Right lobe of liver (tissue), 6 donors: ENCODE measurements at places on chromosomes 1 and 21.

GRCh38 chr21:20662514-20662913 is 335.7 kb upstream of the NCAM2 start:
- no peak for DNase-seq

DNA sequence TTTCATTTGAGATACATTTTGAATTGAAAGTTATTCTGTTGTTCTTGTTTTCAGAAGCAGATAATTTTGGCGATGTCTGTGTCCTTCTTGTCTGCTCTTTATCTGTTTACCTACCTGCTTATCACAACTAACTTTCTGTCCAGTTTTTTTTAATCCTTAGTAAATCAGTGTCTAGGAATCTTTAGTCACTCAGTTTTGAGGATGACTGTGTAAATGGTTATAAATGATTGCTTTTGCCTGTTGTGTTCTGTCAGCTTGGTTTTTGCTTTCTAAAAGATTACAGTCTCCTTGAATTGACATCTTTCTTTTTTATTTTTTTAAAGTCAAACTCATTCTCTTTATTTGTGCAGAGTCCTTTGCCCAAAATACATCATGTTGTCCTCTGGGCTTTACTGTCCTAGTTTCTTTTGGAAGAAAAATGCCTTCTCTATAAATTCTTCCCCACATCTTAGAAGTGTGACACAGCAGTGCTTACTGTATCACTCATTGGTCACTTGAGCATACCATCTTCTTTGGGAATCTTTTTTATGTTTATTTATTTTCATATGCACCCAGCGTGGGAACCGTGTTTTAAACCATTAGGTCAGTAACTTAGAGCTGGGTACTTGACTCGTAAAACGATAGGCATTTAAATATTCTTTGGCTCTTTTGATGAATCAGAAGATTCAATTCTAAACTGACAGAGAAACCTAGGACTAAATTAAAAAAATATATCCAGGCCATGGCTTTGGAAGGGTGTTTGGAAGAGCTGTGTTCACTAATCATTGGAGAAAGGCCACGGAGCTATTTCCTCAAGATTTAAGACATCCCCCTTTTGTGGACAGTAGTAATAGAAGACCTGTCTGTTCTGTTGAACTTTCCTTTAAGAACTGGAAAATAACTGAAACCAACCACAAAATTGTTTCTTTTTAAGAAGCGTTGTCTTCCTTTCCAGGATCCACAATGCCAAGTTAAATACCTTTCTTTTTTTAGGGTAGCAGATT is 20.9 kb downstream of the LAMC1 start:
- no peak for DNase-seq

- no peak for DNase-seq
These were observed 50.2 kb downstream of the LRRC8D start for GRCh38 chr1:89870998-89871397.

DNA sequence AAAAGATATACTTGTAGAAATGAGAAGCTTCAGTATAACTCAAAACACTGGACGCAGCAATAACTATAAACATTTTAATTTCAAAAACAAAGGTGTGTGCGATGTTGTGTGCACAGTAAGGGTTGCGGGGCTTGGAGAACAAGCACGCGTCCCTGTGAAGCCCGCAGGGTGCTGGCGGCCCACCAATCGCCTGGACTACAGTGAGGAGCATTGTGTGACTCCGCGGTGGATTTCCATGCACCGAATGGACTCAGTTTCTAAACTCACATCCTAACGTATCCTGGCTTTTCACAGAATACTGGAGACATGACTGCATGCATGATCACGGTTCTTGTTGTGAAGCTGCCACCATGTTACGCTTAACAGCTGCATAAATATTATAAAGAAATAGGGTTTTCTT is 33.0 kb downstream of the NTPCR start:
- no peak for DNase-seq

- DNase-seq: no peak
These were observed 55.8 kb downstream of the FBXO2 start for GRCh38 chr1:11598461-11598860.

GRCh38 chr1:246695136-246695535 is 29.1 kb upstream of the SCCPDH start:
- DNase-seq: no peak

- DNase-seq: no peak
These were observed 34.1 kb upstream of the ADARB1 start for GRCh38 chr21:45040157-45040711.

DNA sequence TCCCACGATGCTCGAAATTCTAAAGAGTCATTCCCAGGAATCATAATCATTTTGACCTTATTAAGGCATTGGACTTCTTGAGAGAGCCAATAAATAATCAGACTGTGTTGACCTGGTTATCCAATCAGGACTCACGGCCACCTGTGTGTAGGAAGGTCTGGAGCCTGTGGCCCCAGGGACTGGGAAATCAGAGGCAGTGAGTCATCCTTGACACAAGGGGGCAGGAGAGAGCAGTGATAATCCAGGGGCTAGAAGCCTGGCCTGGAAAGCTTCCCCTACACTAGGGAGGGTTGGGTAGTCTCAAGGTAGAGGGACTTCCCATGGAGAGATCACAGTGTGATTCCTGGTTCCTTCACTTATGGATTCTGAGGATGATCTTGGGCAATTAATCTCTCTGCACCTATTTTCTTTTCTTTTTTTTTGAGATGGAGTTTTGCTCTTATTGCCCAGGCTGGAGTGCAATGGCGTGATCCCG is 4.7 kb downstream of the MR1 start:
- DNase-seq: peak; percentile 66

DNA sequence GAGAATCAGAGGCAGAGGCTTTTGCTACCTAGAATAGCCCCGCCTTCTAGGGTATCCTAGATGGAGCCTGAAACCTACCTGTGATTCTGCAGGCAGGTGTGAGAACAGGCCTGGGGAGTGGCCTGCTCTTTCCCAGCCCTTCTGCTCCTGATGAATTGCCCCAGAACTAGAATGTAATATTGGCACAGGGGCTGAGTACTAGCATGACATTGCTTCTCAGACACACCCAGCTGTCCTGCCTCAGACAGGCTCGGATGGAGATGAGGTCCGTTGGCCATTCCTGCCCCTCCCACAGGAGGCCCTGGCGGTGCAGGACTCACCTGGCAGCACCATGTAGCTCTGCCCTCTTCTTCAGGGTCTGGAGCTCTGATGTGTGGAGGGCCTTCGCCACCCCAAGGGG is 237.6 kb downstream of the GRIK3 start:
- DNase-seq: no peak

DNA sequence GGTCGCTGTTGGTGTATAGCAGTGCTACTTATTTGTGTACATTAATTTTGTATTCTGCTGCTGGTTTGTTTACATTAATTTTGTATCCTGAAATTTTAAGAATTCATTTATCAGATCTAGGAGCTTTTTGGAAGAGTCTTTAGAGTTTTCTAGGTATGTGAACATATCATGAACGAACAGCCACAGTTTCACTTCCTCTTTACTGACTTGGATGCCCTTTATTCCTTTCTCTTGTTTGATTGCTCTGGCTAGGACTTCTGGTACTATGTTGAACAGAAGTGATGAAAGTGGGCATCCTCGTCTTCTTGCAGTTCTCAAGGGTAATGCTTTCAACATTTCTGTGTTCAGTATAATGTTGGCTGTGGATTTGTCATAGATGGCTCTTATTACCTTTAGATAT is 1757.9 kb downstream of the BRINP3 start:
- no peak for DNase-seq

GRCh38 chr21:44539991-44540666 is at the start of gene KRTAP10-1:
Gene KRTAP10-1, minus strand, starts transcription at chr21:44540195. Its CDS starts 45 bp downstream, at chr21:44540150.
- DNase-seq: no peak

- DNase-seq: no peak
These were observed 17.2 kb downstream of the DNAJC16 start for GRCh38 chr1:15543589-15544568.

DNA sequence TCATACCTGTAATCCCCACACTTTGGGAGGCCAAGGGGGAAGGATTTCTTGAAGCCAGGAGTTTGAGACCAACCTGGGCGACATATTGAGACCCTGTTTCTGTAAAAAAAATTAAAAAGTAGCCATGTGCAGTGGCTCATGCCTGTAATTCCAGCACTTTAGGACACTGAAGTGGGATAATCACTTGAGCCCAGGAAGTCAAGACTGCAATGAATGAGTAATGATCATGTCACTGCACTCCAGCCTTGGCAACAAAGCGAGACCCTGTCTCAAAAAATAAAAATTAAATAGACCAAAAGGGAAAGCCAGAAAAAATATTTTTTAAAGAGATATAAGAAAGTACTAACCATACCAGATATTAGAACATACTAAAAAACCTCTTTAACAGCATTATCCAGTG is 44.7 kb upstream of the LYPLAL1 start:
- DNase-seq: no peak

GRCh38 chr1:108595507-108595906 is 35.6 kb downstream of the EEIG2 start:
- no peak for DNase-seq

DNA sequence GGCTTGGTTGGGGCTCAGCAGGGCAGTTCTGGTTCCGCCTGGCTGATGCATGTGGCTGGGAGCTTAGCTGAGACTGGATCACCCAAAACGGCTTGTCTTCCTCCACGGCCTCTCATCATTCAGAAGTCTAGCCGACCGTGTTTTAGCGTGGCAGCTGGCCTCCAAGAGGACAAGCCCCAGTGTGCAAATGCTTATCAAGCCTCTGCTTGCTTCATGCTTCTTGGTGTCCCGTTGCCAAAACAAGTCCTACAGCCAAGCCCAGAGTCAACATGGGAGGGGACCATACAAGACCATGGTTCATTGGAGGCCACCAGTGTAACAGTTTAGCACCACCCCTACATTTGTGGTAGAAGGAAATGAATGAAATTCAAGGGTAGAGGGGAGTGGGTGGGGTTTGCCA is 10.5 kb upstream of the KDF1 start:
- DNase-seq: no peak

DNA sequence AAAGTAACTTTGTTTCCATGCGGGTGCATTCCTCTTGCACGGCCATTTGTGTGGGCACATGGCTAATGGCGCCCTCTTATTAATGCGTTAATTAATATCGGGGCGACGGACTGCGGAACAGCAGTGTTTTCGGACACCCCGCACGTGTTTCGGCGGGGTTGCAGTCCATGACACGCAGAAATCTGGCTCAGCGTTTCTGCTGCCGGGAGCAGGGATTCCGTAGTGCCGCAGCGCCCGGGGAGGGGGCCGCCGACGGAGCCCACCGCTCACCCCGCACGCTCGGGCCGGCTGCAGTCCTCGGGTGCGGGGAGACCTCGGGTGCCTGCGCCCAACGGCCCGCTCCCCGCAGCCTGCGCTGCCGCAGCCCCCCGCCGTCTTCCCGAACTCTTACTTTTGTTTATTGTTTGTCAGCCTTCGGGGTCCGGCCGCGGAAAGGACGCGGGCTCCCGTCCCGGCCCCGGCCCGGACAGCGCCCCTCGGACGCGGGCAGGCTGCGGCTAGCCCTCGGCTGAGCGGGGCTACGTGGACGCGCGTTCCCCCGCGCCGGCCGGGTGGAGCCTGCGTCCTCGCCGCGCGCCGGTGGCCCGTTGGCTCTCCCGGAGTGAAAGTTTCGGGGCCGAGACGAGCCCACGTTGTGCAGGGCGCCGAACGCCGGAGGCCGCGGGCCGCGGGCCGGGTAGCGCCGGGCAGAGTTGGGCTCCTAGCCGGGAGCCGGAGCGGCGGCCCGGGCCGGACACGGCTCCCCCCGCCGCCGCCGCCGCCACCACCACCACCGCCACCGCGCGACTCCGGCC is 849 bp downstream of the NFIA start:
- peak; percentile 58 for DNase-seq

GRCh38 chr1:86687595-86687994 is 16.8 kb upstream of the SH3GLB1 start:
- DNase-seq: no peak

- DNase-seq: no peak
These were observed 25.2 kb downstream of the SLC66A1 start for GRCh38 chr1:19337289-19337688.

DNA sequence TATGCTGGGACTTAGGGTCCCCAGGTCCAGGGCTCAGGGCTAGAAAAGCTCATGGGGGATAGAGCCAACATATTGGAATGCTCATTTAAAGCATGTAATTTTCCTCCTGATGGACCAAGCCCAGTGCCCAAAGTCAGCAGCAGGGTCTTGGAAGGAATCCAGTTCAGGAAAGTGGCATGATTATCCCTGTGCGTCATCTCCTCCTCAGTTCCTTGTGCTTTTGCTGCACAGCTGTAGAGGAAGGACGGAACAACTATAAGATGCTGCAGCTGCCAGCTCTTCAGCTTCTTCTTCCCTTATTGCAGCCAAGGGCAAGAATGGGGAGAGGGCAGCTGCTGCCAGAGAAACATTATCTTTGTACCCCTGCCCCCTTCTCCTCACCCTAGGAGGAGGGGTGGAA is 58.4 kb downstream of the OVGP1 start:
- no peak for DNase-seq

DNA sequence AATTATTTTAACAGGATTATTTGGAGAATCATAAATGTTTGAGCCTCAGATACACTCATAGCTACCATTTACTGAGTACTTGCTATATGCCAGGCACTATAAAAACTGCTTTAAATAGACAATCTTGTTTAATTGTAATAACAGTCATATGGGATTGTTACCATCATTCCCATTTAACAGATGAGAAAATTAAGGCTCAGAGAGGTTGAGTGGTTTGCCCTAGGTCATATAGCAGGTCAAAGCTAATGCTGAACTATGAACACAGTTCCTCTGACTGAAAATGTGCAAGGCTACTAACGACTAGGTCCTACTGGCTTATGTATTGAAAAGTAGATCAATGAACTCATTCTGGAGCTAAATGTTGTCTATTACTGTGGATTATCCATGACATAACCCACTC is 63.4 kb downstream of the DDR2 start:
- DNase-seq: no peak

DNA sequence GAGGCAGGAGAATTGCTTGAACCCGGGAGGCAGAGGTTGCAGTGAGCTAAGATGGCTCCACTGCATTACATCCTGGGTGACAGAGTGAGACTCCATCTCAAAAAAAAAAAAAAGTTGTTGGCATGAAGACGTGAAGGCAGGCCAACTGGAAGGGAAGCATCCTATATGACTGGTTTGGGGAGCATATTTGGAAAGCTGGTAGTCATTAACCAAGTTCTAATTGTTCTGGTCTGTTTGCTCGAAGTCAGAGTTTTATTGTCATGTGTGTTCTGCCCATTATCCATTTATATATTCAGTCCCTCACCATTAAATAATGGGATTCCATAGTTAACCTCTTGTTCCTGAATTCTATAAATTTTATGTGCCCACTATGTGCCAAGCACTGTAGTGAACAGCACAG is 3.3 kb upstream of the GLRX2 start:
- DNase-seq: no peak

GRCh38 chr1:167627615-167627864 is 2.5 kb upstream of the RCSD1 start:
- no peak for DNase-seq

GRCh38 chr1:39360731-39361130 is 130.7 kb upstream of the BMP8A start:
- no peak for DNase-seq

DNA sequence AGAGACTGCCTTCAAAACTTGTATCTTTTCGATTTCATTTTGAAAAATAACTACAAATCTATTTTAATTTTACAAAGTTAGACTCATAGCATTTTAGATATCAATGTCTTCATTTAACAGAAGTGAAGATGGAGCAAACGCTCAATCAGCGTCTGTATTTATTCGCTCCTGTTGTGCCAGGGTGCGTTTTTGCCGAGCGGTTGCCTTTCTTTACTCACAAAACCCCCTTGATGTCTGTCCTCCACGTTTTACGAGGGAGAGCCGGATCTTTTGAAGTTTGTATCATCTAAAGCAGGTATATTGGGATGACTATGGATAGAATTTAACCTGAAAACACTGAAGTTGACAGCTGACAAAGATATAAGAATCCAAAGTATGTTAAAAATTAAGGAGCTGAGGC is 44.6 kb downstream of the MRPL39 start:
- no peak for DNase-seq
